ENCODE measurements at places on chromosomes 5 and 9.

DNA sequence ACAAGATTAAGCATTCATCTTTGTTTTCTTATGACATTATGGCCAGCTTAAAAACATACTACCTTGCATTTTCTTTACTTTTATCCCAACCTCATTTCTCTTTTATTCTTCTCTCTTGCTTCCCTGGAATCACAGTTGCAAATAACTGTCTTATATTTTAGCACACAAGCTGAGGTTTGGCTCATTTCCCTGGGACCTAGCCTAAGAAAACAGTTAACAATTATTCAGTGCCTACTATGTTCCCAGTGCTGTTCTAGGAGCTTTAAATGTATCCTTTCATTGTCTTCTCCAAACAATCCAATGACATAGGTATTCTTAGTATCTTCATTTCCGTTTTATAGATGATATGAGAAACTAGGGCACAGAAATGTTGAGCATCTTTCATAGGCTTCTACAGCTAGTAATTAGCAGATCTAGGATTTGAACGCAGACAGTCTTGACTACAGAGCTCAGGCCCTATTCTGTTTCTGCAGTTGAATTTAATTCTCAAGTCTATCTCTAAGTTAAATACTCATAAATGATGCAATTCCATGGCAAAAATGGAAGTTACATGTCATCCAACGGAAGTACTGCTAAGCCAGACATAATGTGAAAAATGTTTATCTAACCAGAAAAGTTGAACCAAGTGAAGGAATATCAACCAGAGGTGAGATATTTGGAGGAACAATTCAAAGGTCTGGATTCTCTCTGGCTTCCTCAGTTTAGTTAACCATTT is 52.3 kb upstream of the MTAP start:
- DNase-seq, result no peak

- no peak for DNase-seq
These were observed 40.1 kb downstream of the MACIR start for GRCh38 chr5:103298607-103299188.

DNA sequence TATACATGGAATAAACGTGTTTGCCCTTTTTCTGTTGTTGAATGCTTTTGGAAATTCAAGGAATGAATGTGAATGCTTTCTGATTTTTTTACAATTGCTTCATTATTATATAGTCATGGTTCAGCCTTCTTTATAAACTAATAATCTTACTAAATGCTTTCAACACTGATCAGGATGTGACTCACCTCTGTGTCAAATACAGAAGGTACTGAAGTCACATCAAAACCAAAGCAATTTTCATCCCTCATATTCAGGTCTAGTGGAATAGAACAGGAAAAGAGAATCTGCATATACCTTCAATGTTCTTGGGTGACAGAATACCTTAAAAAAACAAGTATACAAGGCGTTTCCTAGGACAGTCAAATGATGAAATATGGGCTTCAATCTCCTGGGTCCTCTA is 170.7 kb downstream of the PDE4D start:
- no peak for DNase-seq

DNA sequence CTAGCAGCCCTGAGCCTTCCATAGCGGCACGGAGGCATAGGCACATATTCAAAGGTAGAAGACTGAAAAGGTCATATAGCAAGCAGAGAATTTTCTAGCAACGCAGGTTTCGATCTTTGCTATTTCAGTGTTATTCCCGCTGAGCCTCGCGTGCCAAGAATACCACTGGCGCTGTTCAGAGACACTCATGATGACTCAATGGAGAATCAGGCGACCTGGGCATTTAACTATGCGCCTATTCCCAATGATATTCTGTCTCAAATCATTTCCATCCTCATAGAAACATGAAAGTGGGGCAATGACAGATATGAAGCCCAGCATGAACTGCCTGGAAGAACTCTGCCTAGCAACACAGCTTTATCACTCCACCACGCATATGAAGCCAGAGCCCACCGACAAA is 59.9 kb downstream of the EFNA5 start:
- no peak for DNase-seq

DNA sequence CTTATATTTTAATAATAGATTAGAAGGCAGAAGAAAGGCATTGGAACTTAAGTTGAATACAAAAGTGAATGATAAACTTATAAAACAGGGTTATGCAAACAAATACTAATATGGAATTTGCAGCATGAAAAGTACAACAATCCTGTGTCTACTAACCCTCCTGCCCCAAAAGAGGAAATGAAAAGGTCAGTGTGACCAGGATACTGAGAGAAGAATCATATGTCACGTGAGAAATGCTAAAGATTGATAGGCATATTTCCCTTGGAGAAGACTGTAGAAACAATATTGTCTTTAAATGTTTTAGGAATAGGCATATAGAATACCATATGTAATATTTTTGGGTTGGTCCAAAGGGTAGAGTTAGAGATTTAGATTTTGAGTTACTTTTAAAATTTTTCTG is 3.8 kb downstream of the WDR36 start:
- DNase-seq, result no peak

DNA sequence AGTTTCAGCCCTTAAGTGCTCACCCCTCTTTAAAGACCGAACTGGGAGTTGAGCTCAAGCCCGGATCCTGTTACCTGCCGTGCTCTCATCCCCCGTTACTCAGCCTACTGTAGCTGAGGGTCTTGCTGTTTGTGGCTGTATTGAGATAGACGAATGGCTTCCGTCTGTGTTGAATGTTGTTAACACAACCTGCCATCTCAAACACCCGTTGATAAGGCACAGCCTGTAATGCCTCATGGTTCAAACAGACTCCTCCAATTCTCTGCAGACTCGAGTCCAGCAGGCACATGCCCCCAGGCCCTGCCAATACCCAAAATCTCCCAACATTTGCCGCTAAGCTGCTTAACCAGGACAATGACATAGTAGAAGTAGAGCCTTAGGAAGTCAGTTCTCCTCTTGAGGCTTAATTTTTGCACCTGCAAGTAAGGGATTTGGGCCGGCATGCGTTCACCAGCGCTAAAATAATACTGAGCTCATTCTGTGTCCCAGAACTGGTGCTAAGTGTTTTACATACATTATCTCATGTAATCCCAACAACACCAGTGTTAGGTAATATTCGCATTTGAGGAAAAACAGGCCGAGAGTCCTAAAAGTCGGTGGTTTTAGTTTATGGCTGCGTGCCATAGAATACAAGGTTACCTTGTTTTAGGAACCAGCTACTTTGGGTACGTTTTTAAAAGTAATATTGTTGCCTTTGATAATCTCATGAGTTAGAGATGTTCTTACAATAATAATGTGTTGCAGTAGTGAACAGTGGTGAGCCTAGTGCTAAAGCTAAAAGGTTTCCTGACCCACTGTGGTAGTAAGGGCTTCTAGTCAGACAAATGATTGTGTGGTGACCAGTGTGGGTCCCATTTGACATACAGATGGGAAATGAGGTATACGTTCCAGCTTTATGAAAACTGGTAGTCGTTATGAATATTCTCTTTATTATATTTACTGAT is 1.5 kb upstream of the RFX3 start:
- DNase-seq, result no peak

DNA sequence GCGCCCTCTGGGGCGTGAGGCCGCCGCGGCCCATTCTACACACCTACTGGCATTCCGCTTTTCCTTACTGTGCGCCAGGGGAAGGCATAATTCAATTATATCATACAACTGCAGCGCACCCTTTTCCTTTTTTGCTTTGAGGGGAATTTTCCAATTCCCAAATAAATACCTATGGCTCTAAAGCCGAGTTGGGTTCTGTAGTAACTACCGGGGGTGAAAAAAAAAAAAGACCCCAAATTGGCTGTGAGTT is 34.1 kb upstream of the NFIB start:
- no peak for DNase-seq
